ENCODE measurements at places on chromosomes 16 and 17.

- no peak for DNase-seq
Measured at GRCh38 chr17:28725660-28726225, 290 bp downstream of the TLCD1 start.

DNA sequence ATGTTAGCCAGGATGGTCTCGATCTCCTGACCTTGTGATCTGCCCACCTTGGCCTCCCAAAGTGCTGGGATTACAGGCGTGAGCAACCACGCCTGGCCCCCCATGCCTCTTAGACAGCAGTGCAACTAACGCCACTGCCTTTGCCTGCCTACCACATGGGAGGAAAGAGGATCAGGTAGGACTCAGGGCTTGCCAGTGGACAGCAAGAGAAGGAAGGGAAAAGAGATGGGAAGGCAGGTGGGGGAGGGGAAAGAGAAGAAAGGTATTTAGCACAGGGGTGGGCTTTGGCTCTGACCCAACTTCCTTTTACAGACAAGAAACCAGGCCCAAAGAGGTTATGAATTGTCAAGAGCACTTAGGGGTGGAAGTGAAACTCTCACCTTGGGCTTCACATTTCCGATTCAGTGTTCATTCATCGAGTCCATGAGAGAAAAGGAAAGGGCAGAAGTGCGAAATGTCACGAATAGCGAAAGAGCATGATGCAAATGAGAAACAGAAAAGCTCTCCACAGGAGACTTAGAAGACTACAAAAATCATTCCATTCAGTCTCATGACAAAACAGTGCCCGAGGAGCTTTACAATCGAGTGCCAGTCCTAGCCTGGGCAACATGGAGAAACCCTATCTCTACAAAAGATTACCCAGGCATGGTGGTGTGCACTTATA, 36.4 kb downstream of the CDK5R1 start:
- DNase-seq: no peak

- DNase-seq: no peak
Measured at GRCh38 chr16:3388325-3388724, 12.5 kb downstream of the ZSCAN32 start.

DNA sequence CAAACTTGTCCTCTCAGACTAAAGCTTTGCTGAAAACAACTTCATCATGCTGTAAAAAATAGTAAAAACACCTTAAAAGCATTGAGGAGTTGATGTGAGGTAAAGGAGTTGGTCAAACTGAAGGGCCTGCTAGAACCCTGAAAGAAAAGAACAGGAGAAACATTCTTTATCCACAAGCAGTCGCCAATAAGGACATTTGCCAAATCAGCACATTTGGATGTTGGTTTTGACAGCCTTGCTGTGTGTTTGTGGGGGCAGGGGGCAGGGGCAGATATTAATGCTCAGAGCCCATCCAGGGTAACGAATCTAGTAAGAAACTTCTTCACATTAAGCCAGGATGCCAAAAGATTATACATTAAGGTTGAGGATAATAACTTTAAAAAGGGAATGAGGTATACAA, 399.9 kb upstream of the ZFHX3 start:
- no peak for DNase-seq

GRCh38 chr17:82267575-82268379, 5.7 kb downstream of the CSNK1D start:
- no peak for DNase-seq

DNA sequence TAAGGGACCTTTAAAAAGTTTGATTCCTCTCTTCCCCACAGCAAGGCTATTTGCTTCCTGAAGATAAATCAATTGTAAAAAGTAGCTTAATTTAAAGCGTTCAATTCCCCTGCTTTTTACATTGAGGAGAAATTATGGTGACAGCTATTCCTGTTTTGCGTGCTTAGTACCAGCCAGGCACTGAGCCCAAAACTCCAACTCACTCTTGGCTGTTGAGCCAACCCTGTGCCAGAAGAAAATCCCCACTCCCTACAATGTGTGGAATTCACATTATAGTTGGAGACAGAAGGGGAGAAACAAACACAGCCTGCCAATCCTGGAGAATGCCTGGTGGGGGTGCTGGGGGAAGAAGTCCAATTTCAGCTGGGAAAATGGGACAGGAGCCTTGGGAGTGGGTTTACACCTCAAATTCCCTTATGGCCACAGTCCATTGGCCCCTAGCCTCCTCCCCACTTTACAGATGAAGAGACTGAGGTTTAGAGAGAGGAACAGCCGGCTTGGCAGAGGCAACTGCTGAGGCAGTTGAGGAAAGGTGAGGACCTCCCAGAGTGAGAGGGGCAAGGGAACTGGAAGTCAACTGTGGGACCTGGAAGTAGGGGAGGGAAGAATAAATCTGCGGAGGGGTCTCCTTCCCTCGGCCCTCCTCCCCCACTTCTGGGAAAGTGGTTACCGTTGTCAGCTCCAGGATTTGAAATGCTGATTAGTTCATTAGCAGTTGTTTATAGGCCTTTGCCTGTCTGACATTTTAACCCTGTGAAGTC, 26.1 kb downstream of the CDH1 start:
- no peak for DNase-seq

GRCh38 chr16:59067205-59067604, 333.1 kb upstream of the GOT2 start:
- DNase-seq: no peak

DNA sequence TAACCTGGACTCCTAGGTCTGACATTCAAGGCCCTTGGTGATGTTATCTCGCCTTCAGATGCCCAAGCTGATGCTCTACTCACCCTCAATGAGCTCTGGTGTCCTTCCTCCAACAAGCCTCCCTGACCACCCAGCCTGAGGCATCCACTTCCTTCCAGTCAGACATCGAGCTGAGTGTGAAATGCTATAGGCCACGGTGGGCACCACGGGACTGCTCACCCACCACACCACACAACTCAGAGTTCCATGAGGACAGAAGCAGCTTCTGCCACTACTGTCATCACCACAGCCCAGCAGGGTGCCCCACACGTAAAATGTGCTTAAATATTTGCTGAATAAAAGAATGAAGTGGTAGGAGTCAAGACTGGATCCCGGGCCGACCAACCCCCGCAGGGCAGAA, 12.0 kb downstream of the CREBBP start:
- DNase-seq: no peak

DNA sequence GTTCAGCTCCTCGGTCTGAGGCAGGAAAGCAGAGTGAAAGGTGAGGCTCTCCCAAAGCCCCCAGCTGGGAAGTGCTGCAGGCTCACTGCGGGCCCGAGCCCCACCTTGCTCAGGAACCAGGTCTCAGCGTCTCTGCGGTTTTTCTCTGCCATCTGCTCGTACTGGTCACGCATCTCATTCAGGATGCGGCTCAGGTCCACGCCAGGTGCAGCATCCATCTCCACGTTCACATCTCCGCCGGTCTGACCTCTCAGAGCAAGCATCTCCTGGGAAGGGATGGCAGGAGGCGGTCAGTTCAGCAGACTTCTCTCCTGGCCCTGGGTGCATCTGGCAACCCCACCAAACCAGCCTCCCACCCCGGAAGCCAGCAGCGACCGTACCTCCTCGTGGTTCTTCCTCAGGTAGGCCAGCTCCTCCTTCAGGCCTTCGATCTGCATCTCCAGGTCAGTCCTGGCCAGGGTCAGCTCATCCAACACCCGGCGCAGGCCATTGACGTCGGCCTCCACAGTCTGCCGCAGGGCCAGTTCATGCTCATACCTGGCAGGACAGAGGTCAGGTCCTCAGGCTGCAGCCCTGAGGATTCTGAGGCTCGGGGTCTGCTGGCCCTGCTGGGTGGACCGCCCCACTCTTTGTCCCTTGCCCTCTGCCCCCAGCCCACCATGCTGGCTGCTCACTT, 1.5 kb downstream of the KRT16 start:
- no peak for DNase-seq

DNA sequence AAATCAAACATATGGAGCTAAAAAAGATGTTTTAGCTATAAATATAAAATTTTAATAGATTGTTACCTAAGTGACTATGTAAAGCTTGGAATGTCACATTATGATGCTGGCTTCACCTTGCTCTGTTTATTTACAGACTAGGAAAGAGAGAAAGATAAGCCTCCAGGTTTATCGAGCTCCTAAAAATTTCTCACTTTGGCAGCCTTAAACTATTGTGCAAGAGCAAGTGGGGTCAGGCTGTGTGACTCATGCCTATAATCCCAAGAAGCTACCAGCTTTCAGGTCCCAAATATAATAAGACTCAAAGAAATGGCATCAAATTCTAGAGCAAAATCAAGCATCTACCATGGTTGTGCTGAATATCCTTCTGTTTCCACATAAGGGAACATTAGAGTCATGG, 34.3 kb upstream of the PRSS54 start:
- no peak for DNase-seq

GRCh38 chr17:83009414-83010205, 69.8 kb upstream of the METRNL start:
- no peak for DNase-seq

- DNase-seq: no peak
Measured at GRCh38 chr16:53821487-53821886, 117.5 kb downstream of the FTO start.

- no peak for DNase-seq
Measured at GRCh38 chr17:37833237-37833859, 88.5 kb upstream of the HNF1B start.

- DNase-seq: no peak
Measured at GRCh38 chr16:22311520-22311919, 14.3 kb downstream of the POLR3E start.

GRCh38 chr17:40493697-40494096, 7.7 kb downstream of the TNS4 start:
- no peak for DNase-seq

- no peak for DNase-seq
Measured at GRCh38 chr16:8474587-8474986, 115.7 kb downstream of the TMEM114 start.

DNA sequence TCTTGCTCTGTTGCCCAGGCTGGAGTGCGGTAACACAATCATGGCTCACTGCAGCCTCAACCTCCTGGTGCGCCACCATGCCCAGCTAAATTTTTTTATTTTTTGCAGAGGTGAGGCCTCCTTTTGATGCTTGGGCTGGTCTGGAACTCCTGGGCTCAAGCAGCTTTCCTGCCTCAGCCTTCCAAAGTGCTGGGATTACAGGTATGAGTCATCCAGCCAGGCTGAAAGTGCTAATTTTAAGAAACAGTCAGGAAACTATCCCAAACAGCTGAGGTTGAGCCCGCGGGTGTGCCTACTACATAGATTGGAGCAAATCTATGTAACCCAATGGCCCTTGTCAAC, 738 bp upstream of the XPO6 start:
- no peak for DNase-seq

DNA sequence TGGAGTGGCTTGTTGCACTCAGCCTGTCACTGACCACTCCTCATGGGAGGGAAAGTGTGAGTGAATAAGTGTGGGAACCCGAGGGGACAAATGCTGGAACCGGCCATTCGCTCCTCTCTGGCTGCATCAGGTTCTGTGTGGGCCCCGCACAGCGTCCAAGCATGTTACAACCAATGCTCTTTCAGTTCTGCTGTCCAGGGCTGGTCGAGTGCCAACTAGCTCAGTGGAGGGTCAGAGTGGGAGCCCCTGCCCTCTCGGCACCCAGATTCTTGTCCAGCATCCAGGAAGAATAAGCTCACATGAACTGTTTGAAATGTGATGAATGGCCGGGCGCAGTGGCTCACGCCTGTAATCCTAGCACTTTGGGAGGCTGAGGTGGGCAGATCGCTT, 48.3 kb upstream of the FBXO47 start:
- DNase-seq: no peak

- no peak for DNase-seq
Measured at GRCh38 chr17:20071824-20072691, 62.9 kb downstream of the SPECC1 start.

DNA sequence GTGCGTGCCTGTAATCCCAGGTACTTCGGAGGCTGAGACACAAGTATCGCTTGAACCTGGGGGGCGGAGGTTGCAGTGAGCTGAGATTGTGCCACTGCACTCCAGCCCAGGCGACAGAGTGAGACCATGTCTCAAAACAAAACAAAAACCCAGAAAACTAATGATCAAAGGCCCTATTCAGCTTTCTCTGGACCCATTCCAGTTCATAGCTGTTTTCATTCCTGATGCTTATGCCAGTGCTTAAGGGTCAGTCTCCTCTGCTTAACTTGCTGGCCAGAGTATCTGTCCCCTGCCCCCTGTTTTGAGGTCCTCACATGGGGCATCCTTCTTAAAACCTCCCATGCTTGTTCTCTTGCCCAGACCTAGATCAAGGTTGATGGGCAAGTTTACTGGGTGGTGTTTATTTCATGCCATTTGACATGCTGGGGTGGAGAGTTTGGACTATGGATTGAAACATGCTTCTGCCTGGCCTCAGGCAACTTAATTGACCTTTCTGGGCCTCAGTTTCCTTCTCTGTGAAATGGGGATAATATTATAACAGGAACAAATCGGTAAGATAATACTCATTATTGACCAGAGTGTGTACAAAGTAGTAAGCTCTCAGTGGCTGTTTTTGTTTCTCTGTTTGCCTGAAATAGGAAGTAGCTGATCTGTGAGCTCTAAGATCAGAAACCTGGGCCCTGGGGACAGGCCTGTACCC, 369.8 kb downstream of the CPPED1 start:
- DNase-seq: no peak

DNA sequence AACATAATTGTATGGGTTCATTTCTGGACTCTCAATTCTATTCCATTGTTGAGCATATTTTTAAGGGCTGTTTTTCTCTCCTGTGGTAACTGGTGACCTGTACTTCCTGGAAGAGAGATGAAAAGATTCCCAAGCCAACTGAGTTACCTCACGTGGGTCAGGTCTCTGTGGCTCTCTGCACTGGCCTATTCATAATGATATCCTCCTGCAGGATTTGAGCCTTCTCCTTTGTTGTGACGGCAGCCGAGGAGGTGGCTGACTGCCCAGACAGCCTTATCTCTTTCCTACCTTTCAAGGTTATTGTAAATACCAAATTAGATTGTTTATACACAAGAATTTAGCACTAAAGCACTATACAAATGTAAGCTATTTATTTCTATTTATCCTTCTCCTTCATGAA, 2.7 kb upstream of the ACE start:
- DNase-seq: no peak

GRCh38 chr17:83062818-83063671, 16.4 kb upstream of the METRNL start:
- no peak for DNase-seq

DNA sequence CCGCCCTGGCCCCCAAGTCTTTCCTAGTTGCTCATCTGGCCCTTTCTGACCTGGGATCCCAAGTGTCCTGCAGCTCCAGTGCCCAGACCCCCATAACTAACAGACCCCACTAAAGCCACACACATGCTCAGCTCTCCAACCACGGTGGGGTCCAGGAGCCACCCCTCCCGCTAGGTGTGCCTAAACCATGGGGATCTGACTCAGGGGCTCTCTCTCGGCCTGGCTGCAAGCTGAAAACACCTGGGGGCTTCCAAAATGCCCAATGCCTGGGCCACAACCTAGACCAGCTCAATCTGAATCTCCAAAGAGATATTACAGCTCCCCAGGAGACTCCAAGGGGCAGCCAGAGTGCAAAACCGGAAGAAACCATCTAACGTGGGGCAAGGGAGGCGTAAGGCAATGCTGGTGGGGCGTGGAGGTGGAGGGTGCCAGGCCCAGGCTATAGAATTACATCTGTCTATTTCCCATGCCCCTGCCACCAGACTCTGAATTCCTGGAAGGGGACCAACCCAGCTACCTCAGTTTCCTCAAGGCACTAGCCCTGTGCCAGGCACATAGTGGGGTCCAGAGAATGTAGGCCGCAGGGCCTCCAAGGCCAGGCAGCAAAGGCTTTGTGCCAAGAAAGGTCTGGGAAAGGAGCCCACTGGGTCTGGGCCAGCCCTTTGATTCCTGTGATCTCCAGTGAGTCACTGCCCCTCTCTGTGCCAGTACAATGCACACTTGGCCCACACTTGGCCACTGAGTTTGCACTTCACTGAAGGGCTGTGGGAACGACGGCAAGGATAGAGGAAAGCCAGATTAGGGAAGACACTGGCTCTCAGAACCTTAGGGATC, 3.3 kb downstream of the CD2BP2 start:
- DNase-seq: no peak

- no peak for DNase-seq
Measured at GRCh38 chr16:75584108-75584507, 17.9 kb downstream of the GABARAPL2 start.

Measured in stimulated activated CD4-positive, alpha-beta T cell treated with anti-CD3 and anti-CD28 coated beads, TNF-alpha, amount 100 ng/mL, for 4 hours (primary cell).